Fibroblast of pulmonary artery (primary cell): ENCODE measurements at places on chromosomes 11 and 22.

- DNase-seq = no peak
Measured at GRCh38 chr11:4645974-4646373, 2.2 kb downstream of the OR51E1 start.

DNA sequence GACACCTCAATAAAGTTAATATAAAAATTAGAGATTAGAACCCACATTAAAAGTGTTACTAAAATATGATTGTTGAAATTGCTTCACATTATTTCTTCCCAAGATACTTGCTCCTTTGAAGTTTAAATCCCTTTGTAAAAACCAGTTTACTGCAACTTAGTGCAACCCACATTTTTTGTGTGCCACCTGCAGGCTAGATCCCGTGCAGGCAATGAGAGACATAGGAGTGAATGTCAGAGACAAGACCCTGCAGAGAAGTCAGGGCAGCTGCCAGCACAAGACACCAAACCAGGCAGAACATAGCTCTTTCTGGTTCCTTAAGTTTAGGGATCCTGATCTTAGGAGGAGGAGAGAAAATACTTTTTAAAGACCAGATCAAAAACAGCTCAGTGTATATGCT is 142.8 kb upstream of the MTNR1B start:
- no peak for DNase-seq

DNA sequence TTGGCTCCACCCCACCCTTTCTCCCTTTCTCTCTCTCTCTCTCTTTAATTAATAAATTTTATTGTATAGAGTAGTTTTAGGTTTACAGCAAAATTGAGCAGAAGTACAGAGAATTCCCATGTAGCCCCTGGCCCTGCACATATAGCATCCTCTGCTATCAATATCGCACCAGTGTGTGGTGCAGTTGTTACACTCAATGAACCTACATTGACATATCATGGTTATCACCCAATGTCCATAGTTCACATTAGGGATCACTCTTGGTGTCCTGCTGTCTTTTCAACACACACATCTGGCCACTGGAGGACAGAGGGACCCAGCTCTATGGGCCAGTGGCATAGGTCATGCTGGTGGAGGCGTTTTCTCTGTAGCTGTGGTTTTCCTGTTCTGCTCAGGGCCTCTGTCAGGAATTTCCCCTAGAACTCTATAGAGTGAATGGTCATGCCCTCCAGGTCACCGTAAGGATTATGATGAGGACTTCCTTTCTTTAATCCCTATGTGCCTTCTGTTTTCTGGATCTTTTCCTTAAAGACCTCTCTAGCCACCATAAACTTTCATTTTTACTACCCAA is 98.2 kb upstream of the NAV2 start:
- no peak for DNase-seq

DNA sequence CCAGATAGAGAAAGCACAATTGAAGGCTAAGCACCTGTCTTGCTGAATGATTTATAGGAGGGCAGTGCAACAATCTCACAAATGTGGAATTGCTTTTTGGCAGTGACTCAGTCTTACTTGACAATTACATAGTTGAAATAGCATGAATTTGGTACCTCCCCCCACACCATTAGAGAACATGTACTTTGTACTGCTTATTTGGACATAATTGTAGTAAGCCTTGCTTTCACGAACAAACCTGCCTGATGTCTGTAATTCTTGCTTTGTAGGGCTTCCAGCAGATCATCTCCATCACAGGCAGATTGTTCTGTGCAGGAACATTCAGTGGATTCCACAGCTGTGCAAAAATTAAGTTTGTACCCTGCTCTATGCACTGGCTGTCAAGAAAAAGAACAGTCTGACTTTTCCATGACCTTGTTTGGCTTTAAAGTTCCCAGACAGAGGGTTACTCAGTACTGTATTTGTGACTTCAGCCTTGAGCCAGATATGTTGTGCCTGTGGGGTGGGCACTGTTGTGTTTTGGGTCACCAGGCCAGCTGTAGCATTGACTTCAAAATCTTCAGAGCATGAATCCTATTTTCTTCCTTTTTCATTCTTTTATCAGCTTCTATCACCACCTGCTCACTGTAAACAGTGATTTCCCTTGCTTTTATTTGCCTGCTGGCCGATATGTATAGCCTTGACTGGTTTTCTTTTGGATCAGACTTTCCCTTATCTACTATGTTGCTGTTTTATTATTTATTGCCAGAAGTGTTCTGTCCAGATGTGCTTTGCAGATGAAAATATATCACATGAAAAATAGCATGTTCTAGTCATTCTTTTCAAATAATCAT is 941.0 kb upstream of the CHORDC1 start:
- DNase-seq = peak; percentile 57

DNA sequence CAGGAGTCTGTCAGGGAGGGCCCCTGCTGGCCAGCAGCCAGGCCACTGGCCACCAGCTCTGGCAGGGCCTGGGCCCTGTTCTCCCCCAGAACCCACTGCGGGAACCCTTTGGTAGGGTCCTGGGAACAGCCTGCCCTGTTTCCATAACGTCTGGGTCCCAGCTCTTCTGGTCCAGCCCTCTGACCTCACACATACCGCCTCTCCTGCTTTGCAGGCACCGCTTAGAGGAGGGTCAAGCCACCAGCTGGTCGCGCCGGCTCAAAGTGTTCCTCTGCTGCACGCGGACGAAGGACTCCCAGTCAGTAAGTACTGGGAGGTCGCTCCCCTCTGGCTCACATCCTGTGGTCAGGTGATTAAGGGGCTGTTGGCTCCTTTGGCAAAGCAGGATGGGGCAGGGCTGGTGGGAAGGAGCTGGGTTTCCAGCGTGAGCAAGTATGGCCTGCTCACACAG is 26.6 kb upstream of the MYRF start:
- peak; percentile 14 for DNase-seq
